Stimulated activated CD4-positive, alpha-beta T cell treated with anti-CD3 and anti-CD28 coated beads, Interleukin-4, amount 100 ng/mL, for 24 hours (primary cell): ENCODE measurements at places on chromosomes 2 and 18.

- no peak for DNase-seq
Observed at GRCh38 chr2:140667203-140667602, 1463.6 kb downstream of the LRP1B start.

- peak; percentile 43 for DNase-seq
Observed at GRCh38 chr2:161273038-161273760, 35.0 kb upstream of the PSMD14 start.

DNA sequence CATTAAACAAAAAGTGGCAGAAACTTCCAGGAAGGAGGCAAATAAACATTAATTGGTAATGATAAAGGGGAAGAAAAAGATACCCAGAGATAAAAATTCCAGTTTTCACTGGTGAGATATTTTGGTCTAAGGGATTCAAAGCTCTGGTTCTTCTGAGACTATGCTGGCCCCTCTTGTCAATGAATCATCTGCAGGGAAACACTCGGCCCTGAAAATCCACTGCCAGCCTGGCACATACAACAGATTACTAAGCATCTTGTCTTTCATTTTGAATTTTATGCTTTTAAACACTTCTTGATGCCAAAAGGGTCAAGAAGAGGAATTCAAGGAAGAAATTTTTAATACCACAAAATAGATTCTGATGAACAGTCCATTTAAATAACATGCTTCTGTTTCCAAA is 1603.8 kb upstream of the ZEB2 start:
- no peak for DNase-seq

DNA sequence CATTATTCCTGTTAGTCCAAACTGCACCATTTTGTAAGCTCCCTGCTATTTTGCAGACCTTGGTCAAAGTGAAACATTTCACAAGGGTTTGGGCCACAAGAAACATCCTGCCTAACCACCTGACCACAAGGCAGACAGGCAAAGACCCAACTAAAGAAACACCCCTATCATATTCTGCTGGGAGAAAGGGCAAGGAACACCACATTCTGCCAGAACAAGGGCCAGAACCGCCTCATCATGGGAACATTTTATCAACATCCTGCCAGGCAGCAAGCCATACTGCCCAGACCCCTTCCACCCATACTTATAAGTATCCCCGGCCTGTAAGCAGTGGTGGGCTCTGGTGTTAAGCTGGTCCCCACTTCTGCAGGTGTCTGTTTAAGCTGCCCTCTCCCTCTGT is 12.0 kb upstream of the RAB31 start:
- DNase-seq = no peak

- DNase-seq = no peak
Observed at GRCh38 chr2:207103132-207103531, 62.6 kb downstream of the KLF7 start.

- no peak for DNase-seq
Observed at GRCh38 chr2:174177316-174177890, 70.9 kb downstream of the OLA1 start.

GRCh38 chr2:96821113-96821675 is 5.1 kb downstream of the CNNM3 start:
- DNase-seq = no peak

DNA sequence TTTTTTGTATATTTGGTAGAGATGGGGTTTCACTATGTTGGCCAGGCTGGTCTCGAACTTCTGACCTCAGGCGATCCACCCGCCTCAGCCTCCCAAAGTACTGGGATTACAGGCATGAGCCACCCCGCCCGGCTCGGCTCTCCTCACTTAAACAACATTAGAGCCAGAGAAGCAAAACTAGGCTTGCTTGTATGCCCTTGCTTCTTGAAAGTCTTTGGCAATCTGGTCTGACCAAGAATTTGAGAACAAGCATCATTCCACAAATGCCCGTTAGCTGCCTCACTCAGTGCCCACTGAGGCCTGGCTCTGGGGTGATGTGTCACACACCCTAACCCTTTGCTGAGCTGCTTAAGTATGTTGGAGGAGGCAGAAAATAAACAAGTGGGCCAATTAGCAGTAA is 33.5 kb downstream of the SOWAHC start:
- DNase-seq = no peak

DNA sequence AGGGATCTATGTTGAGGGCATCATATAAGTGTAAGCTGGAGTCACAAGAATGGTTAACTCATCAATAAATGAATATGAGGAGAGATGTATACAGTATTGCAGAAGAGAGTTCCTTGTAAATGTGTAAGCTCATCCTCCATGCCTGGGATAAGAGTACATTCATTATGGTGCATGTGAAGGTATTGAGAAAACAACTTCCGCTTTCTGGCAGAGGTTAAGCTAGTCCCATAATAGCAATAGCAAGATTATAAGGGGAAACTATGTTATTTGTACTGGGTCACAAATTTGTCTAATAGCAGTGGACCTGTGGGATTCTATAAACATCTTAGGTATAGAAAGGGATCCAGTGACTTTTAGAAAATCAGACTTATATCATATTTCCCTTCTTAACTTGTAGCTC is 44.1 kb downstream of the SCN2A start:
- DNase-seq = no peak

- no peak for DNase-seq
Observed at GRCh38 chr2:64799592-64800252, 146.0 kb upstream of the SERTAD2 start.

GRCh38 chr2:182186132-182186735 is 200.6 kb downstream of the PPP1R1C start:
- no peak for DNase-seq

- DNase-seq = no peak
Observed at GRCh38 chr18:54787616-54788015, 40.7 kb upstream of the RAB27B start.

- DNase-seq = no peak
Observed at GRCh38 chr2:158578703-158579330, 122.1 kb downstream of the PKP4 start.

- no peak for DNase-seq
Observed at GRCh38 chr18:36250827-36251226, 46.7 kb upstream of the FHOD3 start.

DNA sequence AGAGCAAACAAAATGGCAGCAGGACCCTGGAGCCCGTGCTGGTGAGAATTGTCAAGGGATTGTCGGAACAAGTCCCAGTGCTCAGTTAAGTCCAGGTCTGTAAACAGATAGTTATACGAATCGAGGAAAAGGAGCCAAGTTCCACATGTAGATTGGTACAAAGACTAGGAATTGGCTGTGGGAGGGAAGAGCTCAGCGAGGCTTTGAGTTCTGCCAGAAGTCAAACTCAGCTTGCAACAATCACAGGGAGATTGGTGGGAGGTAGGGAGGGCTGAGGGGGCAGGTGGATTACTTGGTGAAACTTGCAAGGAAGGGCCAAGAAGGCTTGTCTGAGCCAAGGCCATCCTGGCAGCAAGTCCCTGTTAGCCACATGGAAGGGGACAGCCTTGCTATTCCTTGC is 217.8 kb upstream of the ARL4C start:
- DNase-seq = no peak

- DNase-seq = no peak
Observed at GRCh38 chr2:16035747-16036745, 95.7 kb downstream of the MYCN start.

- DNase-seq = no peak
Observed at GRCh38 chr2:66578054-66578686, 143.2 kb downstream of the MEIS1 start.

- no peak for DNase-seq
Observed at GRCh38 chr2:163800951-163801381, 65.2 kb upstream of the FIGN start.

DNA sequence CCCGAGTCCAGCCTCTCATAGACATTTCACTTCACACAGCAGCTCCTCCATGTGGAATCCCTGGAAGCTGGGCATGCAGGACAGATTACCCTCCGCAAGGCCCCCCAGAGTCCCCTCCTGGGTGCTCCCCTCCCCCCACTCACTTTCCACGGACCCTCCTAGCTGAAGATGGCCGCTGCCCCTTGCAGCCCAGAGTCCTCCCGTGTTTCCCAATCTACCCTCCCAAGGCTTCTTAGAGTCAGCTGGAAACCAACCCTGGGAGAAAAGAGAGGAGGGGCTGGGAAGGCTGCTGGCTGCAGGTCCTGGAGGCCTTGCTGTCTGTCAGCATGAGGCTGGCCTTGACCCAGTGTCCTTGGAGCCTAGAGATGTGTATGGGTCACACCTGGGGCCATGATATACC is 49.0 kb upstream of the HAAO start:
- DNase-seq = no peak

DNA sequence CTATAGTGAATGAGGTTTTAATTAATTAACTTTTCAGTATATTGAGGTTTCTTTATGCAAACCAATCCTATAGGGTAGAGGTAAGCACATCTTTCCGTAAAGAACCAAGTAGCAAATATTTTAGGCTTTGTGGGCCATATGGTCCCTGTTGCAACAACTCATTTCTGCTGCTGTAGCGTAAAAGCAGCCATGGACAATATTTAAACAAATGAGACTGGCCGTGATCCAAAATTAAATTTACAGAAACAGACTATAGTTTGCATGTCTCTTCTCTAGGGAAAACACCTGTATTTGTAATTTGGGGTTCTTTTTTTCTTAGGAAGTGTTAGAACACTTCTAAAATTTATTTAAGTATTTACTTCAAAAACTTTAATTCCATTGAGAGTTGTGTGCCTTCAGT is 104.3 kb downstream of the KYNU start:
- no peak for DNase-seq

DNA sequence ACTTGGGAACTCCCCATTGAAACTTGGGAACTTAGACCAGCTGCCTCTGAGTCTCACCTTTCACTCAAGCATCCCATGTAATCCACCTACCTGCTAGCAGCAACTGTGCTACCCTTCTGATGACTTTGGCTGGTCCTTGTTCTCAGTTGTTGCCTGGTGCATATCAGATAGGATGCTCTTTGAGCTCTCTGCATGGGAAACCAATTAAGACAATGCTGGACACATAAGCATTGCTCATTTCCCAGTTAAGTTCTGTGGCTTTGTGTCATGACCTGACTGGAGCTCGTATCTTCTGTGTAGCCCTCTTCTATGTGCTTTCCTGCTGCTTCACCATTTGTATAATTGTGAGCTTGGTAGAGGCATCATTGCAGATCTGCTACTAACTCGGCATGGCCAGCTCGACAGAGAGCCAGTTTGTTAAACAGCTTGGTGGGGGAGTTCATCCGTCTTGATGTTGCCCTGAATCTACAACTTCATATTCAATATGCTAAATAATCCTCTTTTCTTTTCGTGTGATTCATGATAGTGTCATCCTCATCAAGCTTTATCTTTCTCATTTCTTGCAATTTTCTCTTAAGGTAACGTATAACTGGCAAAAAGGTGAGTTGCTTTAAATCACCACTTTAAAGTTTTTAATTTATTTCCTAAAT is 447.5 kb upstream of the SLC14A2 start:
- DNase-seq = no peak

DNA sequence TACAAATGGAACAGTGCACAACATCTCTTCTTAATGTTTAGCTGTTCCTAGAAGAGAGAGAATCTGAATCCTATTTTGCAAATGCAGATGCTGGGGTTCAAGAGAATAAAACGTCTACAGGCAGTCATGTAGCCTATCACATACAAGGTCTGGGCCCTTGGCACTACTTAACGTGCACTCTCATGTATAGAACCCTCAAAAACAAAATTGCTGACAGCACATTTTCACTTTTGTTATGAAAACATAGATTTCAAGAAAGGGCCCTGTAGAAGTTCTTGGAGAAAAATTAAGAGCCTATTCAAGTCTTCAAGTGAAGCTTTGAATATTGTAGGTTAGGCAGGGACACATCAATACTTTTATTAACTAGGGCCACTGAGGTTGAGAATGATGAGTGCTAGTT is 504.3 kb upstream of the FAM98A start:
- no peak for DNase-seq

- DNase-seq = no peak
Observed at GRCh38 chr2:144459937-144460336, 60.0 kb downstream of the ZEB2 start.

DNA sequence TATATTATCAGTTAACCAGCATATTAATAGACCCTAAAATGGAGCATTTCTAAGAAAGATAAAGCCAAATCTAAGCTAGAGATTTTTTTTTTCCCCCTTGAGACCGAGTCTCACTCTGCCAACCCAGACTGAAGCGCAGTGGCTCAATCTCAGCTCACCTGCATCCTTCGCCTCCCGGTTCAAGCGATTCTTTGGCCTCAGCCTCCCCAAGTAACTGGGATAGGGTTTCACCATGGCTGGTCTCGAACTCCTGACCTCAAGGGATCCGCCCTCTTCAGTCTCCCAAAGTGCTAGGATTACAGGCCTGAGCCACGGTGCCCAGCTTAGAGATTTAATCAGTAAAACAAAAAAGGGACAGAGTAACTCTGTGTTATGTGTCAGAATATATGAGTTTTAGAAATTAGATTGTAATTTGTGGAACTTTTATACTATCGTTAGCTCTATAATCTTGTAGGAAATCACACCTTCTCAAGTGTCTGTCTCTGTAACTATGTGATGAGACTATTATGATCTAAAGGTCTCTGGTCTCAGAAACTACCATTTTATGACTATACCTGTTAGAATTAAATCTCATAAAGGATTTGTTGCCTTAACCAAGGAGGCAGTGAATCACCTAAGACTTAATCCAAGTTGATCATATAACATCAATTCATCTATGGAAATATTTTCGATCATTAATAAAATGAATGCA is 34.0 kb downstream of the YWHAQ start:
- no peak for DNase-seq

DNA sequence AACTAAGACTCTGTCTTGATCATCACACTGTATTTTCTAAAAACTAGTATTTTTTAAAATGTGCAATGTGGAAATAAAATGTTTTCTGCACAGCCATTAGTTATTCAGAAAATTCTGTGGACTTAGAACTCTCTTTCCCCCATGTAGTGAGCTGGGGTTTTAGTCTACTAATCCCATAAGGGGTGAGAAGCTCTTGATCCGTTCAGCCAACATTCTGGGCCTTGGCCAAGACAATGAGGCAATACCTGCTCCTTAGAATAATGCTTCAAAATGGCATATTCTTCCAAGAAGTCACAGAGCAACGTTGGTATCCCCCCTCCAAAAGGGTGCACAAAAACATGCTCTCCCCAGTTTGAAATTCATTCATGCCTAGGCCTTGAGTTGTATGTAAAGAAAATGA is 4.0 kb downstream of the REEP1 start:
- no peak for DNase-seq

- DNase-seq = peak; percentile 9
Observed at GRCh38 chr2:86518481-86518880, 44.8 kb downstream of the CHMP3 start.

GRCh38 chr2:55500025-55500424 is 19.5 kb upstream of the CFAP36 start:
- DNase-seq = no peak

DNA sequence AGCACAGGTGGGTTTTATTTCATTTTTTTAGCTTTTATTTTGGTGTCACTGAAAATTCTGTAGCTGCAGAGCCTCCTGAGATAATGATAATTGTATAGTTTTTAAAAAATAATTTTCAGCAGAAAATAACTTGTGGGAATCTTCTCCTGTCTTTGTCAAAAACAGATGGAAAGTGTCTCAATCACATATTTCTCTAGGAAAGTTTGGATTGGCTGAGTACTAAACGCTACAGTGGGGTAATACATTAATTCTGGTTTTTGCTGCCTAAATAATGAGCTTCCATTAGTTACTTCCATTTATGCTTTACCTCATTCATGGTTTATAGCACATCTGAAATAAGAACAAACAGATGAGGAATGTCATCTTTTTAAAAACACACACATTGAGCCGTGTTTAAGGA is 2.2 kb downstream of the TWIST2 start:
- no peak for DNase-seq

GRCh38 chr2:60394463-60394862 is 159.0 kb downstream of the BCL11A start:
- no peak for DNase-seq

- DNase-seq = no peak
Observed at GRCh38 chr2:149100739-149101699, 62.5 kb downstream of the LYPD6B start.
